Mucosa of gallbladder (tissue), 1 donor: ENCODE measurements at places on chromosomes 5 and 9. TPM values are rescaled to one million over a fixed set of nuclear protein-coding genes. Genes with fewer than 3 reads are reported as not detected.

DNA sequence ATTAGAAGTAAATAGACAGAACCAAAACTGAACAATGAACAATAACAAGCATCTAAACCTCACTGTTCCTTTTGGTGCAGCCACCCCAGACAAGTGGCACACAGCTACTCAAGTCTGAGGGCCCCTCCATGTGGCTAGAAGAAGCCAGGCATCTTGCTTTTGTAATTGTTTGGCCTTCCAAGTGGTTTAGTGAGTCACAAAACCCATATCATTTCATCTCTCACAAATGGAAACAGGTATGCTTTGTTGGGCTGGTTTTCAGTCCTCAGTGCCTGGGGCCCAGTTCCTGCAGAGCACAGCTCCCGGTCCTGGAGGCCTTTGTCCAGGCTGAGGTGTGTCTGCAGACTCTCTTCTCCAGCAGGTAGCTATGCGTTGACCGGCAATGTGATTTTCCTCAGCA lies 16.7 kb downstream of the PRLR start:
- no peak for DNase-seq

DNA sequence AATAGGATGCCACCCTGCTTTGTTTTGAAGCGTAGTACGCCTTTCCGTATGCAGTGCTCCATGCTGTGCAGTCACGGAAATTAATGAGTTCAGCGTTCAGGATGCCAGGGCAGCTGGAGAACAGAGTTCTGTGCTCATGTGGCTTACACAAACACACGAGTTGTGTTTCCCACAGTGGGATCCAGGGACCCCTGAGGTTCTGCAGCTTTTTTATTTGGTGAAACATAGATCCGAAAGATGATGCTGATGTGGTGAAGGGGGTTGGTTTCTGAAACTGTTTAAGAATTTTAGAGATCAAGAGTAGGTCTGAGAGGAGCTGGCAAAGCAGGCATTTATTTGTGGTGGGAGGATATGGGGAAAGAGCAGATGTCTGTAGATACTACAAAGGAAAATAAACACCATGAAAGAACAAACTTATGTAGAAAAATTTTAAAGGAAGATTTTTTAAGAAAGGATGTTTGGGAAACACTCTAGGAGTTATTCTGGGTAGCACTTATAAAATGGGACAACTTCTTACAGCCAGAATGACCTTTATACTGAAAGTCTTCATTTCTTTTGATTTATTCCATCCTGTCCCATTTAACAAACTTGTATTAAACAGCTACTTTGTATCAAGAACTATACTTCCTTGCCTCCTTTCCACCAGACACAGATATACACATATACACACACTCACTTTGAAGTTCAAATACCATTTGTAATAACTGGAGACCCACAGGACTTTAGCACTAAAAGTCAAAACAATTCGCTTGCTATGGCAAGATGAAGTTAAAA lies 52.7 kb downstream of the ITGA1 start:
- DNase-seq, result peak; percentile 20

The OLFML2A gene
- 12.7 TPM for total RNA-seq

The ROR2 gene
- total RNA-seq, result 21.5 TPM

The ARSI gene
- 2.2 TPM for total RNA-seq

The RELL2 gene
- 10.2 TPM for total RNA-seq

GRCh38 chr5:126138281-126138931 lies 284.8 kb upstream of the GRAMD2B start:
- no peak for DNase-seq

DNA sequence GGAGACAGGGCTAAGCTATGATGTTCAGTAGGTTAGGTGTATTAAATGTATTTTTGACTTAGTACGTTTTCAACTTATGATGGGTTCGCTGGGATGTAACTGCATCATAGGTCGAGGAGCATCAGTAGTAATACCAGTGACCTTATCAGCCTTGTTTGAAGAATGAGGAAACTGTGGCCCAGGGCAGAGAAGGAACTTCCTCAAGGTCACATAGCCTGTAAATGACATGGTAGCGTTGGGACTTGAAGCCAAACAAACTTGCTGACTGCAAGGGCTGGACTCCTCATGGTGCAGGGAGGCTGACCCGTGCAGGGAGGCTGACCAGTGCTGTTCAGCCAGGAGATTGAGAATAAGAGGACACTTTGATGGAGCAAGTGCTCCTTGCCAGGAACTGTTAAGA lies 21.3 kb upstream of the PTPN3 start:
- no peak for DNase-seq

The SLC25A48 gene
- total RNA-seq, result 0.43 TPM

DNA sequence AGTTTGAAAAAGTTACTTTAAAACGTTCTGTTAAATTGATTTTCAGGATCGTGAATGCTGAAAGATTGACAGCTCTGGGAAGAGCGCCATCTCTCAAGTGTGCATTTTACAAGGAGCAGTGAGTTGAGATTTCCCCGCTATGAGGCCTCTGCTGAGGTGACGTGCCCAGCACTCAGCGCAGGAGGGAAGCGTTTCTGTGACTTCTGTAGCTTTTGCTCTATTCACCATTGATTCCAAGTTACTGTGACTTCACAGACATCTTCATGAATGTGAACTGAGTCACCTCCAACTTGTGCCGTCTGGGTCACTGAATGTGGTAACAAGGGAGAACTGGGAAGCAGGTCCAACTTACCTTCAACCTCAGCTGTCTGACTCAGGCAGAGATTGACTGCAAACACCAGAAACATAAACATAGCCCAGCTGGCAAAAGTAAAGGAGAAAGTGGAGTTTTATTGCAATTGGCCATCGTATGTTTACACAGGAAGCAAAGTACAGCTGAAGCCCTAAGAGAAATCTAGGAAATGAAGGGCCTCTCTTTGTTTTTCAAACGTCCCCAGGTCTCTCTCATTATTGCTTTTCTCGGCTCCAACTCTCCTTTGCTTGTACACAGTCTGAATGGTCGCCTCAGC lies 428.8 kb upstream of the CLINT1 start:
- DNase-seq, result peak; percentile 11

GRCh38 chr9:89593727-89594427 lies 10.9 kb upstream of the GADD45G start:
- DNase-seq, result peak; percentile 47

The TRIP13 gene
- 0.92 TPM for total RNA-seq
